Effector memory CD8-positive, alpha-beta T cell (primary cell): ENCODE measurements at places on chromosomes 7 and 10.

- no peak for DNase-seq
These were observed 1.5 kb downstream of the MKX start for GRCh38 chr10:27743877-27744801.

DNA sequence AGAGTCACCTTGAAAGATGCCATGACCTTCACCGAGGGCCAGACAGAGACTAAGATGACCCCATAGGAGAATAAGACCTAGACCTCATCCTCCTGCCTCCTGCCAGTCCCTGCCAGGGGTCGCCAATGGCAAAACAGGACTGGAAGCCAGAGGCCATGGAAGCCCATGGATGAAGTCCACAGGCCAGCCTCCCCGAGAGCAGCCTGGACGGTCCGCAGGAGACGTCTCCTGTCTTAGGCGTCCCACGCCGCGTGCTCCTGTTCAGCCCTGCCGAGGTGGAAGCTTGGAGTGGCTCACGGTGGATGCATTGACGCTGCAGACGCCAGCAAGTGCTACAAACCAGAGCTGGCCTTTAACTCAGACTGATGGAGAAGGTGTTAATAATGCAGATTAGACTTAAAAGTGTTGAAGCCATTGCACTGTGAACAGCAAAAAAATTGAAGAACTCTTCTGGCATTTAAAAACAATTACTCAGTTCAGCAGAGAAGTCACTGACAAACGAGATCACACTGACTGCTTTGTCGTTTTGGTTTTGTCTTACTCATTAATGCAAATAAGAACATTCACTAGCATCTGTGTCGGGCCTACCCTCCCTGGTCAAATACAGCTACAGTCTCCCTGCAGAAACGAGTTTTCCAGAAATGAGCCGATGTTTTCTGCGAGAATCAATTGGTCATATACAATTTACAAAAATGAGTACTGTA, 38.1 kb upstream of the FAM20C start:
- no peak for DNase-seq

DNA sequence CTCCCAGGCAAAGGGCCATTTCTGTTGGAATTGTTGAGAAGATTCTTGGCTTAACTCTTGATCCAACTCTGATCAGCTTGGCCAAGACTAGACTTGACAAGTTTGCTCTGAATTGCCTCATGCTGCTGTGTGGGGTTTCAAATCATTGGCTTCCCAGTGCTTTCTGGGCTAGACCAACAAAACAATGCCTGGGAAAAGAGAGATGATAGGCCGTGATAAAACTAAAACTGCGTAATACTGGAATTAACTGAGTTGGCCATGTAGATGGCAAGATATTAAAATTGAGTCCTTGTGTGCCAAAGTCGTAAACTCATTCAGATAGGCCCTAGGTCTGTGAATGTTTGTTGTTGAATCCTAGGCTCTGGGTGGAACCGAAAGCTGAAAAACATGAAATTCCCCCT, 222.6 kb downstream of the MGMT start:
- DNase-seq = no peak

- DNase-seq = peak; percentile 61
These were observed at the start of gene HIPK2 for GRCh38 chr7:139777948-139778841. TSS of gene HIPK2 (minus strand) at chr7:139777998. CDS start at chr7:139777623, 375 bp downstream.

GRCh38 chr7:156220701-156221100, 408.4 kb upstream of the SHH start:
- no peak for DNase-seq

DNA sequence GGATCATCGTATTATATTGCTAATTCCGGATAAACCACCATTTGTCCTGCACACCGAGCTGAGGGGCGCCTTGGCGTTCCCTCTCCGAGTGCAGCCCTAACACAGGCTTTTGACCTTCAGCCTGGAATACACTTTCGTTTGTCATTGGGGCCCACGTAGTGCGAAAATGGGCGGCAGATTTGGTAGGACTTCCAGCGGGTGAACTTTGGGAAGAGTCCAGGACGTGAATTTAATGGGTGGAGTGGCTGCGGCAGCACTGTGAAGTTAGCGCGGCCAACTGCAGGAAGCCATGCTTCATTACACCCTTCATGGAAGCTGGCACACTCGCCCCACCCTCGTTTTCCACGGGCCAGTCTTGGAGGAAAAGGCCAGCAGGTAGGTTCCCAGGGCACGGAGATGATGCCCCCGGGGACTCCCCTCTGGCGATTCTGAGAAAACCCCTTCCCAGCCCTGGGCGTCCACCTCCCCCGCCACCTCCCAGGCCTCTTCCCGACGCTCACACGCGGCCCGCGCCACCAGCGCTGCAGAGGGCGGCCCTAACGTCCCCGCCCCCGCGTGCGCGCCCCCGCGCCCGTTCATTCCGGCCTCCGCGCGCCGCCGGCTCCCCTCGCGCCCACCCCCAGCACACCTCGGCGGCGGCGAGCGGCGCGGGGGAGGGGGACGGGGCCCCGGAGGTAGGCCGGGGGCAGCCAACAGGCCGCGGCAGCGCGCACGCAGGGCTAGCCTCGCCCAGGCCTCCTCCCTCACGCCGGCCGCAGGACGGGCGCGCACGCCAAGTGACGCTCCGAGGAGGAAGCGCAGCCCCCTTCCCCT, at the start of gene MLLT10:
MLLT10 (plus strand) TSS at position 766 of the 813 bp plus-strand sequence. CDS start 413 bp downstream, outside the sequence.
- DNase-seq = peak; percentile 90

- DNase-seq = no peak
These were observed 324.1 kb upstream of the LRRN3 start for GRCh38 chr7:110766864-110767263.

DNA sequence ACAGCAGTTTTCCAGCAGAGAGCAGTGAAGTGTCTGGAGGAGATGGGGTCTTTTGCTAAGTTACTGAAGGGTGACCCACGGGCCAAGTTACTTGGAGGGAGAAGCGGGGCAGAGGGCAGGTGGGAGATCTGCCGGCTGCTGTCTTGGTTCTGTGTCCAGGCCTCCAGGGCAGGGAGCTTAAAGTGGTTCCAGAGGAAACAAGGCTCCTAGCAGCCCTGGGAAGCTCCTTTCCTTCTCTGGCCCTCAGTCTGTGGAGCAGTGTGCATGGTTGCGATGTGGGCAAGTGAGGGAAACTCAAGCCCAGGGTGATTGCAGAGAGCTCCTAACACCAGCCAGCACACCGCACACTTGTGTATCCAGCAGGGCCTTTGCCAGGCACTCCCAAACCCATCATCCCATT, 6.3 kb downstream of the GHRHR start:
- no peak for DNase-seq

DNA sequence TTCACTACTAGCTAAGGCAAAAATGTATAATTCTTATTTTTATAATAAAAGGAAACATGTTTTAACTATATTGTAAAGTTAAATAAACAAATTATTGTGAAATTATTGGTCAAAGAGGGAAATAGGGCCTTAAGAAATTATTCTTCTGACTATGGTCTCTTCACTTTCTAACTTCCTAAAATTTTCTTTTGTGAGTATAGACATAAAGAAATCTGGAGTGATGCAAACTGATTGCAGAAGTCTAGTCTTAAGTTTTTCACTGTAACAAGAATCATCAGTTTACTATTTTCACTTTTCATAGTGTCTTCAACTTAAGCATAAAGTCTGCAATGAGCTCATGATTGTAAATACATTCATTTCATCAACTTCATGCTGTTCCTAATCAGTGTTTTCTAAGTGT, 525.4 kb downstream of the TFEC start:
- DNase-seq = no peak

DNA sequence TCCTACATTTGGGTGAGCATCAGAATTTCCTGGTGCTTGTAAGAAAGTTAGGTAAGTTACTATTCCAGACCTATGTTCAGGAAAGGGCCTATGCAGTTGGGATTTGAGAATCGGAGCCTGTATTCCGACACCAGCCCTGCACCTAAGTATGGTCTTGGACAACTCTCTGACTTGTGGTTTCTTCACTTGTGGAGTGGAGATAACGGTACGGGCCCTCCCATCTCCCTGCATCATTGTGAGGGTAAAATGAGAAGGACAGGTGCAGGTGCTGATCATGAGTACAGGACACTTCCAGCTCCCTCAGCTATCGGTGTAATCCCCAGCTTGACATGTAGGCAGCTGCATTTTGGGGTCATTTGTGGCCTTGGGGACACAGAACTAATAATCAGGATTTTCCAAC, 138.3 kb upstream of the NAMPT start:
- no peak for DNase-seq

- no peak for DNase-seq
These were observed 31.5 kb downstream of the RAB19 start for GRCh38 chr7:140435252-140435895.

DNA sequence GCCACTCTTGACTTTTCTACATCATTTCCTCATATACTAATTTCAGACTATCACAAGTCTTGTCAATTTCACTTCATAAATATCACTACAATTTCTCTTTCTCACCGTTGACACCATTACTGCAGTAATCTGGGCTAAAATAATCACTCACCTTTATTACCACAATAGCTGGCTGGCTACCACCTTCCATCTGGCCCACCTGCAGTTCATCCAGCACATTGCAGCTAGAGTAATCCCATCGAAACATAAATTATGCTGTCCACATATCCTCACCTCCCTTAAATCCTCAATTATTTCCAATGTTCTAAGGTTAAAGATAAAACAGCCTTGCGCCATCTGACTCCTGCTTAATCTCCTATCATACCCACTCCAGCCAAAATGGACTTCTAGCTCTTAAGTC, 16.0 kb downstream of the DGKB start:
- DNase-seq = no peak

- no peak for DNase-seq
These were observed 6.9 kb upstream of the VGF start for GRCh38 chr7:101172005-101172853.

DNA sequence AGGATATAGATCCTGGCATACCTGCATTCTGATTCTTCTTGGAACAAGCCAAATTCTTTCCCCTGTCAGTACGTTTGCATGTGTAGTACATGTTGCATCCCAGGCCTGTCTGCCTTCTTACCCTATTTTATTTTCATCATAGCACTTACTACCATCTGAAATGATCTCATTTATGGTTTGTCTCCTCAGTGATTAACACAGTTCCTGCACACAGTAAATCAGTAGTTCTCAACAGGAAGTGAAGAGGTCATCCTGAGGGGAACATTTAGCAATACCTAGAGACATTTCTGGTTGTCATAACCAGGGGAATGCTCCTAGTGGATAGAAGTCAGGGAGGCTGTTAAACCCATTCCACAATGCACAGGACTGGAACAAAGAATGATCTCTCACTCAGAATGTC, 38.2 kb upstream of the SLC26A4 start:
- DNase-seq = no peak

DNA sequence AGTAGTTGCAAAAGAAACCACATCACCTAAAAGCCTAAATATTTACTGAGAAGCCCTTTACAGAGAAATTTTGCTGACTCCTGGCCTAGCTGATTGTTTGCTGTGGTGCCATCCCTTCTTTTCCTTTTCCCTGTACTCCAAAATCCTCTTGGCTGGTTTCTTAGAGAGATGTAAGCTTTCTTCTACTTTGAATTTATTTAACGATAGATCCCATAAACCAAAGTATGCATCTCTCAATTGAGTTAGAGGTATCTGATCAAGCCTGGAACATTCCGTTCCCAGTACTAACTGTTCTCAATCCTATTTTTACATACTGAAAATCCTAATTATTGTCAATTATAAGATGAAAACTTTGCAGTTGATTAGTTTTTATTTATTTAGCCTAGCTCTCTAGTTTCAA, 6.3 kb downstream of the TMEM60 start:
- DNase-seq = no peak

DNA sequence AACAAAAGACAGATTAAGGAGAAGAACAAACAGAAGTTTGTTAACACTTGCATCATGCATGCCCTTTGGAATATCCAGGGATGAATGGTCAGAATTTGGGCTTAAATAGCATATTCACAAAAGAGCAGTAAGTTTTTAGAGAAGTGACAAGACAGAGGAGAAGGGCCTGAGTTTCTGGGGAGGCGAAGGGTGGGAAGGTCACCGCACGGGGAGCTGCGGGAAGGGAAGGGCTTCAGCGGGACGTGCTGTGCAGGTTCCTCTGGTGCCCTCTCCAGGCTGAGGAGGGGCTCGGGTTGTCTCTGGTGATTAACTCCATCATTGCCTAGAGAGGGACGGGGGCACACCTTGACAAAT, 10.4 kb upstream of the ZNF22 start:
- no peak for DNase-seq

DNA sequence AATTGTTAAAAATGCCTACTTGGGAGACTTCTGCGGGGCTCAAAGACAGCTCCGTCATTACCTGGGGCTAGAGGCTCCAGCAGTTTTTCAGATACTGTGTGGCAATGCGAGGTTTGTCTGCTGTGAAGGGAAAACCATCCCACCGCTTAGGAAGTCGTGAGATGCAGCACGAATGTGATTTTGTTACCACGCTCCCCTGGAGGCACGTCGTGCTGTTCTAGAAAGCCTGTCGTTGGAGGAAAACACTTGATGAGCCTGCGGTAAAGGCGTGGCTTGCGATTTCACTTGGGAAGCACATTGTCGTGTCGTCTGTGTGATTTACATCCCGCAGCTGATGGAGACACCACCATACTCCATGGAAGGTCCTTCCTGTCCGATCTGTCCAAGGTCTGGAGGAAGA, 39.3 kb downstream of the CAMK1D start:
- DNase-seq = no peak

GRCh38 chr10:61280303-61280702, 172.9 kb downstream of the TMEM26 start:
- no peak for DNase-seq

- no peak for DNase-seq
These were observed 127.7 kb downstream of the SMURF1 start for GRCh38 chr7:99016196-99016595.

DNA sequence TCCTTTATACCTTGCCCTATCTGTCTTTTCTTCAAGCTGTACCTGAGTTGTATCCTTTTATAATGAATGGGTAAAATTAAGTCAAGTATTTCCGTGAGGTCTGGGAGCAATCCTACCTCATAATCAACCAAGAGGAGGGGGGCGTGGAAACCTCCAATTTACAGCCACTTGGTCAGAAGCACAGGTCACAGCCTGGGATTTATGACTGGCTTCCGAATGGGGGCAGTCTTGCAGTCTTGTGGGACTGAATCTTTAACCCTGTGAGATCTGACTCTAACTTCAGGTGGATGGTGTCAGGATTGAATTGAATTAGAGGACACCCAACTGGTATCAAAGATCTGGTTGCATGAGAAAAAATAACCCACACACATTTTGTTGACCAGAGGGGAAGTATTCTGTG, 23.5 kb upstream of the KCNMA1 start:
- DNase-seq = no peak

- DNase-seq = no peak
These were observed 96.2 kb upstream of the KAT6B start for GRCh38 chr10:74730246-74730645.

DNA sequence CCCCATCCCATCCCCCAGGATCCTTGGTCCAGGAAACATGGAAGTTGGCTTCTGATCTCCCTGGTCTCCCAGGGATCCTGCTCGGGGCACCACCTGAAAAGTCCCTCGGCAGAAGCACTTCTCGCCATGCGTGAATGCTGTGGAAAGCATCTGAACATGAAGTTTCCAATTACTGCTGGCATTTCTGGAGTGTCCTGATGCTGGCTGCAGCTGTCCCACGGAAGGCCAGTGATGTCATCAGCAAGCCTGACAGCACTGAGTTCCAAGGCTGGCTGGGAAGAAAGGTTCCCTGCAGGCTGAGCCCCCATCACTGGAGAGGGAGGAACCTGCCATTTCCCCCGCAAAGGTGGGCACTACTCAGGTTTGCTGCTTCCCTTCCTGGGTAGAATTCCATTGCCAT, 71.4 kb downstream of the KCNMA1 start:
- DNase-seq = no peak
